ENCODE measurements at places on chromosomes 6 and 20. TPM values are rescaled to one million over a fixed set of nuclear protein-coding genes. Genes with fewer than 3 reads are reported as not detected.

Gene SRSF12
- total RNA-seq, result 0.28 TPM

Gene PARD6B
- total RNA-seq, result 132 TPM

Gene RBCK1
- 97.1 TPM for total RNA-seq

DNA sequence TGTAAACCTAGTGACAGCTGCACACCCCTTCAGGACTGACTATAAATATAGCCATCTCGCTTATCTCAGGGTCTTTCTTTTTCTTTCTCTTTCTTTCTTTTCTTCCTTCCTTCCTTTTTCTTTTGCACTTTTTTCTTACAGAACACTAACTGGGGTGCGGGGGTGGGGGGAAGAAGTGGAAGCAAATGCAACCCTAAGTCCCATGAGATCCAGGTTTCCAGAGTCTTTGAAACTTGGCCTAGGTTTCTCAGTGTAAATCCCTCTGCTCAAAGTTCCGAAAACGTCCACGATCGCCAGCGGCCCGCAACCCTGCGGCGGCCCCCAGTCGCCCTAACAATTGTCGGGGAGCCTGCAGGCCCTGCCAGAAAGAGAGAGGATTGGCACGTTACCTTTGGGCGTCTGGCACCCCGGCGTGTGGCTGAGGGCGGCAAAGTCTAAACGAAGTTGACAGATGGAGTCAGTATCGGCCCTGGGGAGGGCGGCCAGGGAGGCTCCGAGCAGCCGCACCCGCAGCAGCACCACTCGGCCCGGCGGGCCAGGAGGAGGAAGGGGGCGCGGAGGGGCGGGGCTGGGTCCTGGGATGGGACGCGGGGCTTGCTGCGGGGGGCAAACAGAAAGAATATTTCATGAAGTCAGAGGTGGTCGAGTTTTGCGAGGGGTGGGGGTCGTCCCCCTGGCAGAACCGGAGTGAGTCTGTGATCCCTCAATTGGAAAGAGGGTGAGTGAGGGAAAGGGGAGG lies 577 bp upstream of the FOXF2 start:
- no peak for DNase-seq

GRCh38 chr6:109050447-109051102 lies 44.1 kb downstream of the SESN1 start:
- no peak for DNase-seq

- DNase-seq, result no peak
Observed at GRCh38 chr6:113576310-113576709, 280.8 kb upstream of the MARCKS start.

GRCh38 chr6:151242420-151242861 lies 2.7 kb downstream of the AKAP12 start:
- no peak for DNase-seq
